ENCODE measurements at places on chromosomes 3 and 15.

- DNase-seq: no peak
Observed at GRCh38 chr3:183123891-183124290, 24.6 kb upstream of the MCCC1 start.

GRCh38 chr3:19934098-19934566, at the start of gene EFHB:
EFHB (minus strand) TSS chr3:19934217; CDS start chr3:19934018, 199 bp downstream.
- no peak for DNase-seq

GRCh38 chr15:42832576-42832975, 88.0 kb downstream of the TTBK2 start:
- DNase-seq: peak; percentile 42

- DNase-seq: no peak
Observed at GRCh38 chr15:50747523-50747922, 18.0 kb downstream of the SPPL2A start.

DNA sequence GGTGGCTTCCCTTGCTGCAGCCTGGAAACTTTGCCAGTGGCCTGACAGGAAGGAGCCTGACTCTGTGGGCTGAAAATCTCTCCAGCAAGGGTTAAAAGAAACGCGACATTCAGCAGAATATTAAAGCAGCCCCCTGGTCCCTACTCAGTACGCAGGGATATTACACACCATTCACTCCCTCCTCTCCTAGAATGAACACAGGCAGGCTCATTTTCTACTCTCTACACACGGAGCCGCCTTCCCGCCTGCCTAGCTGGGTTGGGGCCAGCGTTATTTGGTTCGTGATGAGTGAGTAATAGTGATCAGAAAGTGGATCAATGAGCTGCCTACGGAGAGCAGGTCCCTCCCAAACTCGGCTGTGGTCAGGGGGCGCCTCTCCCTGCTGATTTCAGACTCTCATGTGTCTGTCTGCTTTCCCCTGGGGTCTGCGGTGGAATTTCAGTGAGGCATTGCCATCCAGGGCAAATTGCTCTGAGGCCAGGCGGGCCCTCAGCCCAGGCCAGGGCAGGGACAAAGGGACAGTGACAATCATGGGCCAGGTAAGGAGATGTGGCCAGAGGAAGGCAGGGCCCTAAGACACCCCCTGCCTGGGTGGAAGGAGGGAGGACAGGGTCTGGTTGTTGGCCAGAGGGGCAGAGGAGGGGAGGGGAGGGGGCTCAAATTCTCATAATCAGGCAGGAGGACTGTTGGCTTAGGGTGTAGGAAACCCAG, 2.8 kb downstream of the EPHB1 start:
- no peak for DNase-seq

DNA sequence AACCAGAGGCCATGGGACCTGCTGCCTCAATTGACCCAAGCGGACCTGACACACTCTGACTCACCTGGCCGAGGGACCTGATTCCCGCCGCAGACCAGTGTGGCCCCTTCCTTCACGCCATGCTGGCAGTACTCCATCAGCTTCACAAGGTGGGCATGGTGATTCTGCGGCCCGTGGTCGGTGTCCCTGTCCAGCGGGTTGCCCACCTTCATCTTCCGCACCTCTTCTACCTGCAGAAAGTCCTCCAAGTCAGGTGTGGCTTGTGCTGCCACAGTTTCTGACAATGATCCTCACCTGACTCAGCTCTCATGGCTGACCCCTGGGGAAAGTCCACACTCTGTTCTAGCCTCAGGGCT, 25.9 kb upstream of the SLC41A3 start:
- DNase-seq: no peak

DNA sequence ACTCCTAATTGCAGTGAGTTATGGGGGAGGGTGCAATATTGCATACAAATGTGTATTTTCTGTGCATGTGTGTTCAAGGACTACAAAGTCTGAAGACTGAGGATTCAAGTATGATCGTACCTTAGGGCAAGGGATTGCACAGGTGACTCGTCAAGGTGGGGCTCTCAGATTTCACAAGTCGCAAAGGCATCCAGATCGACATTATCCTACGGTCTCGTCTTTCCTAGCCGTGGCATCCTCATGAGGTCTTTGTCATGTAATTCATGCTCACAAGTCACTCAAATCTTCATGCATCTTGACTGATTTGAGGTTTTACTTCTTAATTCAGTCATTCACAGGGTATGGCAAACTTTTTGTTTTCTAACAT, 191.4 kb upstream of the HES1 start:
- DNase-seq: no peak

DNA sequence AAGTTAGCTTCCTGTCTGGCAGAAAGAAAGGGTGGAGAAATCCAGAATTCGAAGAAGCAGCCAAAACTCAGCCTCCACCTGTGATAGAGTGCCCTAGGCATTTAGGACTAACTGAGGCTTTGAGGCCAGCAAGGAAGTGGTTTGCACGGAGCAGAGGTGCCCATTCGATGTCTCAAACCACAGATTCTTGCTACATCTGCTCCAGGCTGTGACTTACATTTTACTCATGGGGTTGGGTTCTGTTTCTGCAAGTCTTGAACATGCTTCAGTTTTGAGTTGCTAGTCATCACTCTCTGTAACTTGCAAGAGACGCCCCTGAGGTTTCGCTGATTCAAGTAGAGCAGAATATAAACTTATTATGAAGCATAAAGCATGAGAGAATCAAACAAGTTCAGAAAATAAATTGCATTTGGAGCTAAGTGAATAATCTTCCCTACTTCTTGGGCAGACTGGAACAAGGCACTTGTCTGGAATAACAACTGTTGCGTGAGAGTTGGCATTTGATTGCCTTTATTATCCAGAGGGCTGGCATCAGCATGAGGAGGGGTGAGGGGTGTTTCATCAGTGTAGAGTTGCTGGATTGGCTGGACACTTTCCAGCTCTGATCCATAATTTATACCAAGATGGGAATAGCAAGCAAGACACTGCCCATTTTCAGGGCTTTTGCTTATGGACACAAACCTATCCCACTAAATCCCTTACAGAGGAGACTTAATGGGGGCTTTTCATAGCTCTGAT, 256.5 kb downstream of the AGBL1 start:
- no peak for DNase-seq

DNA sequence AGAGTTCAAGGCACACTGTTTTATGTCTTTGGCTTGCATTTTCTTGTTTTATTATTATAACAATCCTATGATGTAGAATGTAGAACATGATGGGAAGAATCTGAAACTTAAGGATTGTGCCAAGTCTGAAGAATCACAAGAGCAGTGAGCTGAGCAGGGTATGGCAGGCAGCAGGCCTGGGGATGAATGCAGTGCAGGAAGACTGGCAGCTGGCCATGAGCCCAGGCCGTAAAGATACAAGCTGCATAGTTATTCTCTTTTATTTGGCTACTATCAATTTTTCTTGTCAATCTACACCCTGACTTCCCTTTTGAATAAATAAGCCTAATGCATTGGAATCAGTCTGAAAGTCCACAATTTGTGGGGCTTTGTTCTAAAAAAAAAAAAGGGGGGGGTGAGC, 89.6 kb upstream of the ARPP21 start:
- no peak for DNase-seq

DNA sequence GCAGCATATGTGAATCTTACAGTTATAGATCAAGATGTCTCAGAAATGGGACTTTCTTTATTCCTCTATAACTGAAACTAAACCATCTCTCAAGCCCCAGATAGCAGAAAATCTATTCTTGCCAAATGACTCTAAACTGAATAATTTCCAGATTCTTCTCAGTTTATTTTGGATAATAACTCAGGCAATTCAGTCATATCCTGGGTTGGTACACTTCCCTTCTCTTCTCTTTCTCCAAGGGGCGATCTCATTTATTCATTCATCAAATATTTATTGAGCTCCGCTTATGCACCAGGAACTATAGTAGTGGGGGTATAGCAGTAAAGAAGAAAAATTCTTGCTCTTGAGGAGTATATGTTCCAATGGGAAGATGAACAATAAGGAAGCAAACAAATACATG, 13.5 kb upstream of the PCOLCE2 start:
- no peak for DNase-seq

GRCh38 chr15:66716656-66717020, 14.6 kb downstream of the SMAD6 start:
- DNase-seq: no peak

GRCh38 chr3:31636049-31636448, 103.3 kb downstream of the STT3B start:
- DNase-seq: no peak

GRCh38 chr3:44762170-44762677, 630 bp downstream of the KIF15 start:
- no peak for DNase-seq

GRCh38 chr3:65328148-65328547, 640.3 kb upstream of the ADAMTS9 start:
- DNase-seq: no peak

- DNase-seq: no peak
Observed at GRCh38 chr3:62833538-62833937, 41.7 kb downstream of the CADPS start.

DNA sequence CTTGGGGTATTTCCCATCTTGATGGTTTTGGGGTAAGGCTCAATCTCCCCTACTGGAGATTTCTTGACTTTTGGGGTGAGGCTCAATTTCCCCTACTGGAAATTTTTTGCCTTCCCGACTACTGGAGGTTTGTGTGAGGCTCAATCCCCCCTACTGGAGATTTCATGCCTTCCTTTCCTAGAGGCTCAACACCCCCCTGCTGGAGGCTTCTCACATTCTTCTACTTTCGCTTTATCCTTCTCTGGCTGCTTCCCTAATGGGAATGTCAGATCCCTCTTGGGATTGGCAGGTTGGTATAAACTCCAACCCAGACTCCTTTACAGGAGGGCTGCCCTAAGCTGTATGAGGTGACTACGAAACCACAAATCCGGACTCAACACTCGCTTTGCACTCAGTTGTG, 49.2 kb downstream of the KATNBL1 start:
- no peak for DNase-seq

DNA sequence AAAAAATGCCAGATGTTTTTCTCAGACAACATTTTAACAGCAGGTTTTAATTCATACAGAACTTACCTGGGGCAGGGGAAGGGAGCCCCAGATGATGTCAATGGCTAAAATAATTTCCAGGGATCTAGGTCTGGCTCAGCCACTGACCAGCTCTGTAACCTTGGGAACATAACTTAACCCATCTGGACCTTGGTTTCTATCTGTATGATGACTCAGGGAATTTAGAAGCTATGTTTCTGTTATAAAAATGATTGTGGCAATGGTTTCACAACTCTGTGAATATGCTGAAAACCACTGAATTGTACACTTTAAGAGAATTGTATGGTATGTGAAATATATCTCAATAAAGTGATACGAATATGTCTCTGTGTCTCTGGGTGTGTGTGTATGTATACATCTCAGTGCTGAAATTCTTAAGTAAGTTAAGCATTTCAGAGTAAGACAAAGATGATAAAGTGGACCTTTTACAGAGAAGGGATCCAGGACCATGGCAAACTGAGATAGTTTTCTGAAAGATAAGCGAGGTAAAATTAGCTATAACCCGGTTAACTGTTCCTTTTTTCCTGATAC, 2.9 kb downstream of the SH3GL3 start:
- peak; percentile 26 for DNase-seq

GRCh38 chr3:43477600-43477999, 144.2 kb downstream of the ANO10 start:
- DNase-seq: no peak

GRCh38 chr3:107690522-107691138, 167.9 kb downstream of the BBX start:
- DNase-seq: no peak

DNA sequence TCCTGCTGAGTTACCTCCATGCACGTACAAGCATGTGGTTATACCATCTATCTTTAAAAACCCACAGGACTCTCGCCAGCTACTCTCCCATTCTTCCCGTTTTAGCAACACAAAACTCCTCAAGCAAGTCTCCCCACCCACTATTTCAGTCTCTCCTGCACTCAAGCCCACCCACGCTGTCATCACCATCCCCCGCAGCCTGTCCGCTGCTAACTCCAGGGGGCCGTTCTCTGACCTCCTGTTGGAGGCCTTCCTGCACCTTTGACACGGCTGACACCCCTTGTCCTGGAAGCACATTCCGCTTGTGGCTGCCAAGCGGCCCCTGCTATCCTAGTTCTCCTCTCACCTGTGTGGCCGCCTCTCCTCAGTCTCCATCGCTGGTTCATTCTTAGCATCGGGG, 7.5 kb upstream of the PCSK6 start:
- DNase-seq: no peak

- no peak for DNase-seq
Observed at GRCh38 chr3:159238646-159239045, 436.8 kb downstream of the MFSD1 start.

DNA sequence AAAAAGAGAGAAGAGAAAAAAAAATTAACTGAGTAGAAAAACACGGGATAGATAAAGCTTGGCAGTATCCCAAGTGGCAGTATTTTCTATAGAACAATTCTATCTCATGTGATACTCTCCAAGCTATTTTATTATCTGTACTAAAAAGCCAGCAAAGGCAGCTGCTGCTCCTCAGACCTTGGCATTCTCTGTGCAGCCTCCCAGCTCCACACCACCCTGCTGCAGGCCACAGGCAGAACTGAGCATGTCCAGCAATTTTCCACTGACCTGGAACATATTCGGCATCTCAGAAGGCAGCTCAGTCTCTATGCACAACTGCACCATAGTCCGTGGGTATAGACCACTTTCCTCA, 1161.4 kb downstream of the IGSF11 start:
- DNase-seq: no peak

DNA sequence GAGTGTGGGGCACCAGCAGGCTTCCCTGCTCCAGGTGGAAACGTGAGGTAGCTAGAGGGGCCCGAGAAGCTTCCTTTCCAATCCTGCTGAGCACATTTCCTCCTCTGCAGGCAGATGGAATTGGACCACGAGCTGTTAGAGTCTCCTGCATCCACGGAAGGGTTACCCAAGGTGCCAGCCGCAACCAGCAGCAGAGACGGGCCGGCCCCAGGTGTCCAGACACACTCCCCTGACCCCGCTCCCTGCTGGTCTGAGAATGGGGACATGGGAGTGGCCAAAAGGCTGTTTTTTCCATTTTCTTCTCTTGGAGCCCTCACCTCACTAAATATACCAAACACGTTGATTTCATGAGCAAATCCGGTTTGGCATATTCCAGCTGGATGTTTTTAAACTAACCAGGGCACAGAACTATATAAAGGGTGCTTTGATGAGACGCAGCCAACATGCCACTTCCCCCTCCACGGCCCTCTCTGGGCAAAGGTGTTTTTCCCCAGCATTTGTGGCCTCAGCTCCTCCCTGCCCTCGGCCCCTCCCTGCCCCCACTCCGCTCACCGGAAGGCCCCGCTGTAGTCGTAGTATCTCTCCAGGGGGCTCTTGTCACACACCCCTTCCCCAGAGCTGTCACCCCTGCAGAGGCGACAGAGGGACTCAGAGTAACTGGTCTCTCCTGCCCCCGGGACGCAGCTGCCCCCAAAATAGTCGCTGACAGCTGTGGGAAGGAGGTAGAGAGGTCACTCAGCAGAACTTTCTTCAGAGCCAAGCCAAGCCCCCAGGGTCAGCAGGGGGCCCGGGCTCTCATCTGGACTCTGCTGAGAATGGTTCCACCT, 7.0 kb downstream of the MELTF start:
- DNase-seq: no peak

- DNase-seq: peak; percentile 13
Observed at GRCh38 chr3:14780927-14781507, 37.7 kb upstream of the FGD5 start.

- no peak for DNase-seq
Observed at GRCh38 chr15:25331860-25332259, 107.0 kb downstream of the UBE3A start.

GRCh38 chr3:42502429-42503250, at the start of gene VIPR1:
VIPR1 (plus strand) TSS chr3:42502643; CDS start chr3:42502736, 93 bp downstream.
- no peak for DNase-seq

GRCh38 chr3:100124201-100124761, 10.0 kb upstream of the FILIP1L start:
- no peak for DNase-seq

GRCh38 chr3:78724859-78725258, 1042.9 kb downstream of the ROBO1 start:
- no peak for DNase-seq

GRCh38 chr3:10389995-10390394, 69.1 kb upstream of the SEC13 start:
- DNase-seq: no peak

All from GM04504 (cell line).